Activated T-helper 2 cell treated with anti-CD3 and anti-CD28 coated beads, Interferon-gamma antibody, Interleukin-2, Interleukin-4, amounts not matched to agents 10 μg/mL and 5 μg/mL and 100 μg/mL, durations not matched to agents 14 hours and 24 hours and 36 hours (primary cell): ENCODE measurements at places on chromosomes 4 and X. TPM values are rescaled to one million over a fixed set of nuclear protein-coding genes. Genes with fewer than 3 reads are reported as not detected.

GRCh38 chrX:110175696-110176095, 142.2 kb downstream of the AMMECR1 start:
- peaks cover 8% of the 10 kb centered on the region for H3K36me3 ChIP-seq
- DNase-seq, result no peak
- H3K4me3 ChIP-seq, result no peak overlapping the region
- no peak overlapping the region for H3K27ac ChIP-seq
- no peaks in the 10 kb centered on the region for H3K27me3 ChIP-seq

- H3K4me1 ChIP-seq, result no peaks in the 10 kb centered on the region
- no peak overlapping the region for H3K4me3 ChIP-seq
- H3K27ac ChIP-seq, result no peak overlapping the region
- no peaks in the 10 kb centered on the region for H3K27me3 ChIP-seq
- no peaks in the 10 kb centered on the region for H3K36me3 ChIP-seq
- DNase-seq, result no peak
Observed at GRCh38 chr4:186844059-186844681, 120.5 kb upstream of the FAT1 start.

DNA sequence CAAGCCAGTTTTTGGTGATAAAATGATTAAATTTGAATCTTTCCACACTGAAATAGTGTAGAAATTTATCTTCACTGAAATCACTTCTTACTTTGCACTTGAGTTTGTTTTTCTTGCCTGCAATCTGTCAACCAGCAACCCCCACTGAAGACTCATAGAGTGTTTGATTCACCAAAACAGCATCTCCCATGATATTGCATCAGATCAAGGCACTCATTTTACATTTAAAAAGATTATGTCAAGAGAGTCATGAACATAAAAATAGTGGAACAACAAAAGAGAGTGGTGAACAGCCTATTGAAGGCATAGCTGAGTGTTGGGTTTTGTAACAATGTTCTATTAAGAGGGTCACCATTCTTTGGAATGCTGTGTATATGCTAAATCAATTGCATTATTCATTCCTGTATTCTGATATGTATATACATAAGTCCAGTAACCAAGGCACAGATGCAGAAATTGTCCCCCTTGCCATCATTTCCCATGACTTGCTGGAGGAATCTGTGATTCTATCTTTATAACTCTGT, 1934.9 kb downstream of the ARAP2 start:
- no peak for DNase-seq
- H3K36me3 ChIP-seq, result no peaks in the 10 kb centered on the region
- H3K27ac ChIP-seq, result no peak overlapping the region
- H3K4me3 ChIP-seq, result no peak overlapping the region
- no peaks in the 10 kb centered on the region for H3K27me3 ChIP-seq

GRCh38 chrX:65679071-65679540, 11.7 kb downstream of the MSN start:
- DNase-seq, result no peak
- peaks cover 61% of the 10 kb centered on the region for H3K4me1 ChIP-seq
- no peak overlapping the region for H3K4me3 ChIP-seq
- H3K27ac ChIP-seq, result peak overlapping the region; percentile 67
- H3K36me3 ChIP-seq, result peaks cover 67% of the 10 kb centered on the region

The LPAR4 gene
- total RNA-seq, result not detected in 2 replicates
